ENCODE measurements at places on chromosomes 11 and 22. TPM values are rescaled to one million over a fixed set of nuclear protein-coding genes. Genes with fewer than 3 reads are reported as not detected.

Gene ACTN3
- under 0.01 TPM for total RNA-seq

Gene TYR
- not detected for total RNA-seq

Gene TEX54
- not detected for total RNA-seq

Gene OR51F2
- total RNA-seq: not detected

Gene TRPC6
- total RNA-seq: 1.00 TPM

Gene IFITM5
- total RNA-seq: not detected

Gene SMTNL1
- total RNA-seq: not detected

Gene TSSK2
- total RNA-seq: not detected

Gene MFRP
- not detected for total RNA-seq

Gene NFAM1
- total RNA-seq: not detected

Gene SCGB1A1
- total RNA-seq: not detected

Gene DDX25
- total RNA-seq: 0.11 TPM

Gene TMPRSS13
- total RNA-seq: under 0.01 TPM

Gene UBQLNL
- not detected for total RNA-seq

Gene GGTLC2
- not detected for total RNA-seq

Gene OR52E8
- not detected for total RNA-seq

Gene SCN4B
- not detected for total RNA-seq

Gene IL10RA
- 0.50 TPM for total RNA-seq

All from uterine smooth muscle cell (primary cell).